ENCODE measurements at places on chromosomes 6 and 20.

DNA sequence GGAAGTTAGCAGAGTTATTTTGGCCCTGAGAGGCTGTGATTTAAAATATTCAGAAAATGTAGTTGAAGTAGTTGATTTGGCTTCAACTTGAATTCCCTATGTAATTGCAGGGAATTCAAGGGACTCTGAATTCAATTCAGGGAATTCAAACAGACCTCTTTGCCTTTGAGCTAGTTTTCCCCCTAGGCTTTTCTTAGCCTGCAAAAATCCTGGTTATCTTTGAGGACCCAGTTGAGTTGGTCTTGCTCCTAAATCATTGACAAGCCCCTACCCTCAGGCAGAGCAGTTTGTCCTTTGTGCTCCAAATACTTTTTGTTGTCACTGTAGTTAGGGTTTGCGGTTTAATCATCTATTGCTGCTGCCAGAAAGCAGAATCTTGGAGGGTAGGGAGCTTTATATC is 20.4 kb downstream of the GCNT2 start:
- DNase-seq = no peak

DNA sequence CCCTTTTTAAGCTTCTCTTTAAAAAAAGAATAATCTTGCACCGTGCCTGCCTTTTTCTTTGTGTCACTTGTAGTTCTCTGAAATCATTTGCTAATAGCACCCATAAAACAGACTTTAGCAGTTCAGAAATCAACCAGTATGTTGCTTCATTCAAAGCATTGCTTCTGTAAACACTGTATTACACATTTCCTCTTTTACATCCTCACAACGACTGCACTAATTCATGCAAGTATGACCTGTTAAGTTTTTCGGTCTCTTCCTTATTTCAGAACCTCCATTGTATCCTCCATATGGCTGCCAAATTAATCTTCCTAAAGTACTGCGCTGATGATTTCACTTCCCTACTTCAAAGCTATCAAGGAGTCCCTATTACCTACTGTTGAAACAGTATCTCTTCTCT is 142.9 kb upstream of the RNF217 start:
- no peak for DNase-seq

DNA sequence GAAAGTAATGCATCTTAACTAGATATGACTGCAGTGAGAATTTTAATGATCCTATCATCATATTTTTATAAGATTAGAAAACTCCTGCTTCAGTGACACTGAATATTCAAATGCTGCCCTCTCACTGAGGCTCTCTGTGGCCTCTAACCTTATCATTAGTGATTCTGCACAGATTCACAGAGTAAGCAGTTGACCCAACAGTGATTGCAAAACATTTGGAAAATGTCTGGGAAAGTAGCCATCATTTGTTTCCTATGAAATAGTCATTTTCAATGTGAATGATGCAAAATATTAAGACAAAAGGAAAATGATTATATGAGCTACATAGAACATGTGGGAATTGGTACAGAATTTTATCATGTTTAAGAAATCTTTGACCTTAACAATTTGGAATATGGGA is 210.3 kb downstream of the TBX18 start:
- no peak for DNase-seq

DNA sequence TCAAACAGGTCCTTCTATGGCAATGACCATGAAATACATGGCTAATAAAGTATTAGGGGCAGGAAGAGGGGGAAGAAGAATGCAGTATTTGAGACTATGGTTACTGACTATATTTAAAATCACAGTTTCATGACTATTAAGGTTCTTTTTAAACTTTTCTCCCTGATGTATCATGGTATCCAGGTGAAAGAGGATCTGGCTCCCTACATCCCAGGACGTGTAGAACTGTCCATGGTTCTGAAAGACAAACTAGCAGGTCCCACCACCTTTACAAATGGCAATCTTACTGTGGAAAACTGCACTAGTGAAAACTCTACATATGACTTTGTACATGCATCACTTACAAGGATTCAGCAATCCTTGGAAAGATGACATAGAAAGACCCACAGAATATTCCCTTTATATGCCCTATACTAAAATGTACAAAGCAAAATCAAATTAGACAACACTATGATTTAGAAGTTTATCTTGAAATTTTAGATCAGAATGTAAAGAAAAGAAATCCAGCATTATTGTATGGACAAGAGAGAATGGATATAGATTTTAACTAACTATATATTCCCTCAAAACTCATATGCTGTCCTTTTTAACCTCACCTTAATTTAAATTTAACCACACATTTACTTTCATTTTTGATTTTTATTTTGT is 33.5 kb downstream of the RPP21 start:
- no peak for DNase-seq

Data from neural crest cell (in vitro differentiated cells).